ENCODE measurements at places on chromosomes 7 and 10. TPM values are rescaled to one million over a fixed set of nuclear protein-coding genes. Genes with fewer than 3 reads are reported as not detected.

Gene SVIL
- total RNA-seq: 88.7 TPM

Gene POM121
- total RNA-seq: 29.6 TPM

Gene COL28A1
- total RNA-seq: 4.4 TPM

GRCh38 chr10:113859261-113859660, 4.8 kb downstream of the NHLRC2 start:
- DNase-seq: no peak

DNA sequence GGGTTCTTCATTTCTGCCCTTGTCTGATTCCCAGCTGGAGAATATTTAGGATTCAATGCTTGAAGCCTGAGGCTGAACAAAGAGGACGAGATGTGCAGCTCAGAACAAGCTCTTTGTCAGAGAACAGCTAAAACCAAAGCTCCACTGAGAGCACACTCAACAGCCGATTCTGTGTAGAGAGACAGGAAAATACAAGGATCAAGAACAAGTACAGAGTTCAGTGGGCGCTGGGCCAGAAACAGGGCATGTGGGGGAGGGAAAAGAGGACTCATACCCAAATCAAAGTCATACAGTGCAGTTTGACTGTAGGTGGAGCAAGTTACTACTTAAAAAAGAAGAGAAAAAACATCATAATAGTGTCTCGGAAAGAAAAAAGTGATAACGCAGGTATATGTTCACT, at the start of gene AGMO:
AGMO (minus strand) TSS at position 181 of the 400 bp plus-strand sequence.
- DNase-seq: peak; percentile 91

- no peak for DNase-seq
Observed at GRCh38 chr10:103811463-103811862, 43.9 kb downstream of the SH3PXD2A start.
